ENCODE measurements at places on chromosomes 6 and 20. TPM values are rescaled to one million over a fixed set of nuclear protein-coding genes. Genes with fewer than 3 reads are reported as not detected.

DPPA5 gene
- total RNA-seq: not detected

SNAI1 gene
- total RNA-seq: 4.6 TPM

TDRD6 gene
- 1.1 TPM for total RNA-seq

NOX3 gene
- total RNA-seq: not detected

OPN5 gene
- not detected for total RNA-seq

RCAN2 gene
- 2.1 TPM for total RNA-seq

AGER gene
- 0.78 TPM for total RNA-seq

GHRH gene
- total RNA-seq: not detected

EPHA7 gene
- not detected for total RNA-seq

GMPR gene
- total RNA-seq: 4.9 TPM

CYP39A1 gene
- 8.4 TPM for total RNA-seq

CENPW gene
- total RNA-seq: 11.3 TPM

TCP1 gene
- total RNA-seq: 180 TPM

NMBR gene
- total RNA-seq: not detected

SCRT2 gene
- total RNA-seq: not detected

MOCS3 gene
- 8.0 TPM for total RNA-seq

THBD gene
- total RNA-seq: 1.6 TPM

UCKL1 gene
- 11.8 TPM for total RNA-seq

GPLD1 gene
- 2.2 TPM for total RNA-seq

CST1 gene
- not detected for total RNA-seq

SAPCD1 gene
- 0.54 TPM for total RNA-seq

LZTS3 gene
- 2.9 TPM for total RNA-seq

RSPH9 gene
- 0.86 TPM for total RNA-seq

CD24 gene
- 4.2 TPM for total RNA-seq

MAN1A1 gene
- 141 TPM for total RNA-seq

METTL24 gene
- 0.97 TPM for total RNA-seq

KHDC1L gene
- 0.26 TPM for total RNA-seq

HS3ST5 gene
- not detected for total RNA-seq

SLC44A4 gene
- total RNA-seq: 0.22 TPM

CFB gene
- total RNA-seq: 34.6 TPM

PKHD1 gene
- not detected for total RNA-seq

CALHM5 gene
- total RNA-seq: 3.1 TPM

SIGLEC1 gene
- total RNA-seq: not detected

RAD21L1 gene
- not detected for total RNA-seq

SGK2 gene
- 1.4 TPM for total RNA-seq
